ENCODE measurements at places on chromosomes 5 and 9.

DNA sequence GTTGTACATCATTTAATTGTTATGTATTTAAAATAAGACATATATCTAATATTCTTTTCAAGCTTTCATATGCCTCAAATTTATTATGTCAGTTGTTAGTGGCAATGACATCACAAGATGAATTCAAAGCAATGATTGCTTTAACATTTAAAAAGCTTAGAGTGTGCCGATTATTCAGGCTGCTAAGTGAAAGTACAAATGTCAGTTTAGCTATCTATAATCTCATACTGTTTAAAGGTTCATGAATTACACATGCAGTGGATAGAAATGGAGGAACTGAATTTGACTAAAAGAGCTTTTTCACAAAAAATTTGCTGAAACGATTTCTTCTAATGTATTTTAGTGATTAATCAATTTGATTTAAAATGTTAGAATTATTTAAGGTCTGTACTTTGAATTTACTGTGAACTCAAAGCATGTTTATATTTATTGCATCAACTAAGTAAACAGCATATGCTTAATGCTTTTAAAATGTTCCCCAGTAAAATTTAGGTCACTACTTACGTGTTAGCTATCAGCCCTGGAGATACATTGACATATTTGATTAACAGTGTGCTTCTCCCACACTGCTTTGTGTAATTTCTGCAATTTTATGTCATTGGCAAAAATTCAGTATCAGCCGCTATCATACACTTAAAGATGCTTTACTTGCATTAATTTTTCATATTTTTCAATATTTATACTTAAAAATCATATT is 334.9 kb downstream of the PARP8 start:
- no peak for DNase-seq

DNA sequence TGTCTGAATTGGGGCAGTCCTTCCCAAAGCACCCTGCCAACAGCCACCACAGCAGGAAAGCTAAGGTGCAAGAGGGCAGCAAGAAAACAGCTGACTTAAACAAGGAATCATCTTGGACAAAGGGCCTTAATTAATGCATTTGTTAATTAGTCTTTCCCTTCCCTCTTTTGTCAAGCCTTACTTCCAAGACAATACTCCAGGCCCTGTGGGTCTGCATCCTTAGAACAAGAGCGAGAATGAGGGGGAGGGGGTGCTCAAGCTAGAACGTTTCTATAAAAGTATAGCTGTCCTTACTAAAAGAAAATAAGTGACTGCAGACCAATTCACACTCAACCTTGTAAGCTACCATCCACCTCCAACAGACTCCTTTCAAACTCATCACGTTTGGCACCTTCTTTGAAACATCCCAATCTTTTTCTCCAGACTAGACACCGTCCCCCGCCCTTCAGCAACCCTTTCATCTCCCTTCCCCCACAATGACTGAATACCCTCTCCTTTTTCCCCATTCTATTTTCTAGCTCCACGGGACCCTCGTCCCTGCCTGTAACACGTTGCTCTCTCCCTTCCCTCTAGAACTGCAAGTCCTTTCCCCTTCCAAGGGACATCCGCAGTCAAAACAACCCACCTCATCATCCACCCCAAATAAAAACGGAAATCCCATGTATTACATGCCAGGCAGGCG is 85.7 kb upstream of the RNF38 start:
- DNase-seq, result peak; percentile 4

- peak; percentile 92 for DNase-seq
Observed at GRCh38 chr9:77945798-77946197, 85.8 kb downstream of the GNAQ start.

GRCh38 chr5:76303921-76304320 is 99.2 kb upstream of the IQGAP2 start:
- peak; percentile 11 for DNase-seq

DNA sequence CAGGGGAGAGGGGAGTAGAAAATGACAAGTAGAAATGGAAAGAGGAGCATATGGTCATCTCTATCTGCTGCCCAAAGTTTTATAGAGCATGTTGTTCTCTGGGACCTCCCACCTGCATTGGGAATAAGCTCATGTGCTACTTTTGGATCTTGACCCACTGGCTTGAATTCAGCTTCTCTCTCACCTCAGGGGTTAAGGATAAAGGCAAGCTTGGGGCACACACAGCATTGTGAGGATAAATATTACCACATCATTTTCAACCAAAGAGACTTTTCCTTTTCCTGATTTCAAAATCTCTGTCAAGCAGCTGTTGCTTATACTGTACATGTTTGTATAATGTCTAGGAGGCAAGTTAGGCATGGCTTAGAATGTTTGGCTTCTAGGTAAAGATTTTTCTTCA is 16.6 kb downstream of the ATP10B start:
- no peak for DNase-seq

DNA sequence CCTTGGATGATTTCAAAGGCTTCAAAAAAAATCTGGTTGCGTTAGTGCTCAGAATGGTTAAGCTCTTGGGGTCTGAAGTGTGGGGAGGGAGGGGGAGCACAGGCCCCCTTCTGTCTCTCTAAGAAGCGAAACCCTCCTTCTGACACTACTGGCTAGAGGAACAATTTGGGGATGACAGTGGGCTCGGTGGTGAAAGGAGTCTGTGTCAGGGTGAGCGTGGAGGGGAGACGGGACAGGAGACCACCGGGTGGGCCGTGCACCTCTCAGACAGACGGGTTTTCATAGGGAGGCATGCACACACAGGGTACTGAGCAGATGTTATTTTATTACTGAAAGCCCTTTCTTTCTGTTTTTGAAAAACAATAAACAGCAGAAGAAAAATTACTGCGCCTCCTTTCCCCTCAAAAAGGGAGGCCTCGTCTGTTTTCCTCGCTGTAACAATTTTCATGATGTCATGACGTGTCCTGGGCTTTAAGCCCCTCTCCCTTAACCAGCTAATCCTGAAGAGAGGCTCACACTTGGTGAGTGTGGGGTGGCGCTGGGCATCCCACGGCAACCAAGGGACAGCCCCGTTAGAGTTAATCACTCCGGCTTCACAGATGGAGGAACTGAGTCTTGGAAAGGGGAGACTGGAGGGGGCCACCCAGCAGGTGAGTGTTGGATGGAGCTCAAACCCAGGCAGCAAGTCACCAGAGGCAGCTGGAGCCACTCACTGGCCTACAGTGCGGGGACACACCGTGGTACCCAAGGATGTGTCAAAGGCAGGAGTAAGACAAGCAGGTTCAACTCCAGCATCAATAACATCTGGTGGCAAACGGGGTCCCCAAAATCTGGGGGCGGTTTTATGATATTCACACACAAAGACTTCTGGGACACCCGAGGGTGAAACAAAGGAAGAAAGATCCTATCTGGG is 53.4 kb downstream of the PTCH1 start:
- peak; percentile 3 for DNase-seq

- no peak for DNase-seq
Observed at GRCh38 chr5:29054694-29055093, 2016.3 kb upstream of the CDH9 start.

GRCh38 chr5:146993876-146994530 is 115.4 kb upstream of the PPP2R2B start:
- no peak for DNase-seq

DNA sequence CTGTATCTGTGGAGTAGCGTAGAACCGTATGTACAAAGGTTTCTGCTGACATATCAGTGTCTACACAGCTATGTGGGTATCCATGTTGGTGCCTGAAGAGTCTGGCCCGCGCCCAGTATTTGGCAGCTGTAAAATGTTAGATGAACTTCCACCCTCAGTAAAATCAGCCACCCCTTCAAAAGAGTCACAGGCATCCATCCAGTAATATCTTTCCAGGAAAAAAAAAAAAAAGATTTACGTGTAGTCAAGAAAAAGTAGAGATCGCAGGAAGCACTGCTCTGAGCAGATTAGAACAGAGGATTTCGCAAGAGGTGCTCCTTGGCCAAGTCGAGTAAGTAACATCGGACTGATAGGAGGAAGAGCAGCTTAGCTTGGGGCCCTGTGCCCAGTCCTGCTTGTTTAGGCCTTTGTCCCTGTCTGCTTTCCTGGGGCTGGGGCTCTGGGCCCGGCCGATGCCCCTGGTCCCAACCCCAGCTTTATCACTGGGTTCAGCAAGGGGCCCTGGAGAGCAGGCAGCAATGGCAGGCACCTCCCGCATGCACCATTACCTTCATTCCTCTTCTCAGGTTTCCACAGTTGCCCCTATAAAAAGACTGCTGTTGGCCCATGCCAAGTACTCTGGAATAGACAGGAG is 21.2 kb downstream of the DAPK1 start:
- DNase-seq, result peak; percentile 87

DNA sequence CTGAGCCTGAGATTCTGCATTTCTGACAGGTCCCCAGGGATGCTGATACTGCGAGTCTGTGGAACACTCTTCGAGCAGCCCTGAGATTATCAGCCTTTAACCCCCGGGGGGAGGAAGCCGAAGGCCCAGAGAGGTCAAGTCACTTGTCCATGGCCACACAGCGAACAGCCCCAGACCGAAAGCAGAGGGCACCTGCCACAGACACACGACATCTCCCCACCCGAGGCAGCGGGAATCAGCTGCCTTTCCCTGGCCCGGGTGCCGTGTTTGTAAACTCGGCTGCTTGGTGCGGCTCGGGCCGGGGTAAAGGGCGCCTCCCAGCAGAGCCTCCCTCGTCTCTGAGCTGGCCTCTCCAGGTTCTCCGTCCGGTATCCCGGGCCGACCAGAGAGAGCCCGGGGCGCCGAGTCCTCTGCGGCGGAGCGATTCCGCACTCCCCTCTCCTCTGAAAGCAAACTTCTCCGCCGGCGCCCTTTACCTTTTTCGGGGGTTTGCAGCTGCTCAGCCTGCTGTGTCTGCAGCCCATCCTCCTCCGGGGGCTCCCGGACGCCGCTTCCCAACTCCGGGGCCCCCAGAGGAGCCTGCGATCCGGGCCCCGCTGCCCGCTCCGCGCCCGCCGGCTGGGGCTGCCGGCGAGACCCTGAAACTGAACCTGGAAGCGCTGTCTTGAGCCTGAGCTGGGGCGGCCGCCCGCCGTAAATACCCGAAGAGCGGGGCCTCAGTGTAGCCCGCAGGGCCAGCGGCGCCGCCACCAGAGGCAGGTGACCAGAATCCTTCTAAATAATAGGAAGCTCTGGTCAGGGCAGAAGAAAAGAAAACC is at the start of gene CCDC69:
CCDC69 (minus strand) TSS at position 646 of the 818 bp plus-strand sequence; CDS start at position 524, 122 bp downstream.
- peak; percentile 74 for DNase-seq

GRCh38 chr9:122128007-122128968 is 31.3 kb downstream of the NDUFA8 start:
- DNase-seq, result no peak

- no peak for DNase-seq
Observed at GRCh38 chr9:70557661-70558369, 143.4 kb upstream of the KLF9 start.

DNA sequence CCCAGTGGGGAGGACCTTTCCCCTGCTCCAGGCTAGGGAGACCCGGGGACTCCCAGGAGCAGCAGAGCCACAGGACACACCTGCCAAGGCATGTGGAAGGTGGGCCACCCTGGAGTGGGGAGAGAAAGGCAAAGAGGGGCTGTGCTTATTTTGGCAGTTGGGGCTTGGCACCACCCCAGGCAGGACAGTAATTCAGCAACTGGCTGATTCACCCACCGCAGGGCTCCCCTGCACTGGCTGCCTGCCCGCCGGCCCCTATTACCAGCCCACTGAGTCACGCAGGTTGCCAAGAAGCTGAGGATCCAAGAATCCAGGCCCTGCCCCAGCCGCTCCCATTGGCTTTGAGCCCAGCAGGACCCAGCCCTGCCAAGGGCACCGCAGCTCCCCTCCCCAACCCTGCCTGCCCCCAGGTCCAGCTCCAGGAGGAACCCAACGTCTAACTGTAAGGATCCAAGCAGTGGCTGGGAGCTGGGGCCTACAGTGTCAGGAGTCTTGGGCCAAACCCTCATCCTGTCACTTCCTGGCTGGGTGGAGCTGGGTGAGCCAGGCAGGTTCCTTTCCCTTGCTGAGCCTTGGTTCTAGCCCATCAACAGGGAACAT is 14.2 kb upstream of the RALGDS start:
- peak; percentile 84 for DNase-seq
